ENCODE measurements at places on chromosomes 7 and 10. TPM values are rescaled to one million over a fixed set of nuclear protein-coding genes. Genes with fewer than 3 reads are reported as not detected.

Gene CTNNA3
- 0.29 TPM for total RNA-seq

Gene TMEM273
- total RNA-seq = 24.1 TPM

Gene NUTM2D
- 1.4 TPM for total RNA-seq

Gene NRG3
- total RNA-seq = 6.5 TPM

Gene ANKRD1
- 528 TPM for total RNA-seq

Gene CALY
- not detected for total RNA-seq

Gene SERPINE1
- 2,259 TPM for total RNA-seq

Gene HKDC1
- not detected for total RNA-seq

Gene TNRC18
- total RNA-seq = 39.1 TPM

Gene ACBD7
- total RNA-seq = 0.65 TPM

Gene NUTM2E
- 0.38 TPM for total RNA-seq

Gene KCNH2
- under 0.01 TPM for total RNA-seq

Gene CFAP58
- 0.76 TPM for total RNA-seq

Gene CRTAC1
- total RNA-seq = 3.4 TPM

Gene MYL7
- not detected for total RNA-seq

Gene WNT8B
- not detected for total RNA-seq

Gene TMEM270
- not detected for total RNA-seq

Gene VSTM2A
- total RNA-seq = not detected

Gene NKX6-2
- total RNA-seq = not detected

Gene TRIM50
- total RNA-seq = not detected

Gene CYP3A4
- not detected for total RNA-seq

Gene GRM3
- total RNA-seq = not detected

Gene ADAP1
- 0.65 TPM for total RNA-seq

Gene BHLHA15
- 0.98 TPM for total RNA-seq

Gene LIPJ
- not detected for total RNA-seq

Measured in vein endothelial cell (primary cell).